ENCODE measurements at places on chromosomes 13 and 19.

GRCh38 chr13:78286748-78287147, 316.6 kb downstream of the POU4F1 start:
- no peak for DNase-seq

DNA sequence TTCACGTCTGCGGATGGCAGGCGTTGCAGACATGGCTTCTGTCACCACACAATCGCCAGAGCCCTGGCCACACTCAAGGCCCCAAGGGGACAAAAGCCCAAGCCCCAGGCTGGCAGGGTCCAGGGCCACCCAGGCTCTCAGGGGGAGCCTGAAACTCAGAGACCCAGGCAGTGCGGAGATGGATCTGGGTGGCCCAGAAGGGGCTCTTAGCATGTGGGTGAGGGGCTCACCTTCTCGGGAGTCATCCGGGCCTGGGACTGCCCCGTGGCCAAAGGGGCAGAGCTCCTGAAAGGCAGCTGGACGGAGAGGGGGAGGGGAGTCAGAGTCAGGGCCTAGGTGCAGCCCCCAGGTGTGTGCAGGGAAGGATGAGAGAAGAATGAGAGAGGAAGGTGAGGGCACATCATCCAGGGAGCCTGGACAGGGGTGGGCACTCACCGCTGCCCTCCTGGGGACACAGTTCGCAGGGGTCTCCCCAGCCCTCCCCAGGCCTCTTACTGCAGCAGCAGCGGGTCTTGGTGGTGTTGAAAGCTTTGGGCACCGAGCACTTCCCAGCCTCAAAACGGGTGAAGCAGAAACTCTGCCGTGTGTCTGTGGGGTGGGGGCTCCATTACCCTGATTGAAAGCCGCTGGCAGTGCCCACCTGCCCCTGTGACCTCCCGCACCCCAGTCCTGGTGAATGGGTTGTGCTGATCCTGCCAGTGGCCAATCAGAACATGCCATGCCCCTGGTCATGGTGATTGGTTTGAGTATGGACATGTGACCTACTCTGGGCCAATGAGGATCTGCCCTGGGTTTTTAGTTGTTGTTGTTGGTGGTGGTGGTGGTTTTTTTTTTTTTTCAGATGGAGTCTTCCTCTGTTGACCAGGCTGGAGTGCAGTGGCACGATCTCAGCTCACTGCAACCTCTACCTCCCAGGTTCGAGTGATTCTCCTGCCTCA, 37.4 kb downstream of the CCL25 start:
- DNase-seq: no peak

GRCh38 chr19:17138937-17139598, 63.5 kb downstream of the MYO9B start:
- no peak for DNase-seq

DNA sequence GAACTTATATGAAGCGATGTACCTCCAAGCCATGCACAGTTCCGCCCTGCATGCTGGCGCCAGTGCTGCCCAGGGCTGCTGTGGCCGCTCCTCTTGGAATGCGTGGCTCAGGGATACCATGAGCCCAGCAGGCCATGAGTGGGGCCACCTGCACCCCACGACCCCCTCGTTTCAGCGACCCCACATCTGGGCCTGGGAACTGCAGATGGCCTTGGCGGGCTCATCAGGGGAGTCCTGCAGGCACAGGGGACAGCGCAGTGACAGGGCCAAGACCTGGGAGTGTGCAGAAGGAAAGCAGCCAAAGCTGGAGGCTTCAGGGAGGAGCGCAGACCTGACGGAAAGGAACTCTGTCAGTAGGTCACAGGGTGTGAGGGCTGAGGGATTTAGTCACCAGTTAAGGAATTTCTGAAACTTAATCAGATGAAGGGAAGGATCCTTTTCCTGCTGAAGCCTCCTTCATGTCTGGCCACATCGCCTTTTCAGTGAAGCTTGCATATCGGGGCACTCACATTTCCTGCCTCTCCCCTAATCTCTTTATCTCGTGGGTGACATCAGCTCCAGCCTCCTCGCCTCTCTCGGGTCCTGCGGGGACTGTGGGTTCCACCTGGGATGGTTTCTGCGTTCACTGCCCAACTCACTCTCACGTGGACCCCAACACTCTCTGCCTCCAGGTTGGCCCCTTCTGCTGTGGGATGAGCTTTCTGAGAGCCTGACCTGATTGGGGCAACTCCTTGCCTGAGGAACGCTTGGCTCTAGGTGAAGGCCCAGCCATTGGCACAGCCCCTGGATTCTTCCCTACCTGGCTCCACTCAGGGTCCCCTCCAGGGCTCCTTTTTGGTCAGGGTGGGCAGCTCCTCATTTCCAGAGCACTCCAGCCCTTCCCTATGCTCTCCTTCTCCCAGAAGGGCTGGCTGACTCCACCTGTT, 123.5 kb downstream of the CRYL1 start:
- no peak for DNase-seq

DNA sequence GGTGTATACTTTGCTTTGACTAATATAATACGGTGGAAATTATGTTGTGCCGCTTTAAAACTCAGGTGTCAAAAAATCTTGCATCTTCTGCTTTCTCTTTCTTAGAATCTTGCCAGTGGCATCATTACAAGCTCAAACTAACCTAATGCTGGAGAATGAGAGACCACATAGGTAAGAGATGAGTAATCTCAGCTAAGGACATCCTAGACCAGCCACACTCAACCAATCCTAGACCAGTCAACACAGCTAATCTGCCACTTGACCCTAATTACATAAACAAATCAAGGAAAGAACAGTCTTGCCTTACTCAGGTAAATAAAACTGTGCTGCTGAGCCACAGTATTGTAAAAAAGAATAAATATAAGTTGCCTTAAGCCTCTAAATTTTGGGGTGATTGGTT, 1323.9 kb upstream of the SPRY2 start:
- DNase-seq: no peak

DNA sequence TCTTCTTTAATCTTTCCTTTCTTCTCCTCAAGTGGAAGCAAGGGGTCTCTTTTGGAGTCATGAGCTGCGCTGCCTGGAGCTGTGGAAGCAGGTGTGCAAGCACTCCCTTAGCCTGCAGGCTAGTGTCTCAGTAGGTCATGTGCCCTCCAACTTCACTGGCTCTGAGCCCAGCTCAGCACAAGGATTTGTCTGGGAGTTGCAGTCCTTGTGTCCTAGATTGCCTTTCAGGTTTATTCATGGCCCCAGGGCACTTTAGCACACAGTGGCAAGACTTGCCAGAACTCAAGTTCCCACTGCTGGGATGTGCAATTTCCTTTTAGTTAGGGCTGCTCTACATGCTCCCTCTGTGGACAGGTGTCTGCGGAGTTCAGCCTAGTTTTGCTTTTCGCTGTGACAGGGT, 211.7 kb downstream of the LIG4 start:
- DNase-seq: no peak

- no peak for DNase-seq
Observed at GRCh38 chr13:31053091-31053490, 108.6 kb downstream of the HSPH1 start.

GRCh38 chr19:17806945-17807344, 12.0 kb downstream of the B3GNT3 start:
- no peak for DNase-seq
